ENCODE measurements at places on chromosomes 5 and 9.

DNA sequence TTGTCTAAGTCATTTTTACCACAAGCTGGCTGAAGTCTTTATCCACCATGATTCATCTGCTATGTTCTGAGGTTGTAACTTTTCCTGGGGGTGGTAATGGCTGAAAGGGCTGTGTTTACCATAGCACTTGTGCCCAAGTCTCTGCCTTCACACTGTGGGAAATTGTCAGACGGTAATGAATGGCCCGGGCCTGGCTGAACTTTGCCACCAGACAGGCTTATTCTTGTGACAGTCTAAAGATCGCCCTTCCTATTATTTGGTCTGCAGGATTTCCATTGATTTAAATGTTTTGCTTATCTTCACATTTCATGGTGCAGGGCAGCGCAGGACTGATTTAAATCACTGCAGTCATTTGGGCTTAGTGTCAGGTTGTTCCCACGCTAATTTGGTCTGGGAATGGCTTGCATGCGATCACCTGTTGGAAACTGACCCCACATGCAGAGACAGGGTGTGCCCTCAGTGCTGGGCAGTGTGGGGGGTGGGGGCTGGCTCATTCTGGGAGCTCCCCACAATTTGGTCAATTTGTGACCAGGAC, 109.3 kb upstream of the ICE1 start:
- DNase-seq: no peak

GRCh38 chr5:149902177-149902576, 42.4 kb downstream of the PDE6A start:
- DNase-seq: no peak

DNA sequence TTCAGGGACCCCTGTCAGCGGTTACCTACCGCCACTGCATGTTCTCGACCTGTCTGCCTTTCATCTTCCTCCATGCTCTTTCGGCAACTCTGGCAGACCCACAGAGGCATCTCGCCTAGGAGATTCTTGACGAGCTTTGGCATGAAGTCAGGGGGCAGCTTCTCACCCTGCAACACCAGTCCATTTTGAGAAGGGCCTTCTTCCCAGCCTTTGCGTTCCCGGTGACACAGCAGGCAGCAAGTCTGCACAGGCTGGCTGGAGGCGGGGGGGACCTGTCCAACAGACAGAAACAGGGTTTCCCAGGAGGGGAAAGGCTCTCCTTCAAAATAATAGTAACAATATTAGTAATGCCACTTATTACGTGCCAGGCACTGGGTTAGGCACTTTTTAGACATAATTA, 15.5 kb downstream of the FAM193B start:
- DNase-seq: no peak

GRCh38 chr9:126791406-126792230, 13.2 kb upstream of the ZBTB43 start:
- DNase-seq: no peak

GRCh38 chr5:9557696-9558095, 11.8 kb upstream of the SEMA5A start:
- DNase-seq: no peak

DNA sequence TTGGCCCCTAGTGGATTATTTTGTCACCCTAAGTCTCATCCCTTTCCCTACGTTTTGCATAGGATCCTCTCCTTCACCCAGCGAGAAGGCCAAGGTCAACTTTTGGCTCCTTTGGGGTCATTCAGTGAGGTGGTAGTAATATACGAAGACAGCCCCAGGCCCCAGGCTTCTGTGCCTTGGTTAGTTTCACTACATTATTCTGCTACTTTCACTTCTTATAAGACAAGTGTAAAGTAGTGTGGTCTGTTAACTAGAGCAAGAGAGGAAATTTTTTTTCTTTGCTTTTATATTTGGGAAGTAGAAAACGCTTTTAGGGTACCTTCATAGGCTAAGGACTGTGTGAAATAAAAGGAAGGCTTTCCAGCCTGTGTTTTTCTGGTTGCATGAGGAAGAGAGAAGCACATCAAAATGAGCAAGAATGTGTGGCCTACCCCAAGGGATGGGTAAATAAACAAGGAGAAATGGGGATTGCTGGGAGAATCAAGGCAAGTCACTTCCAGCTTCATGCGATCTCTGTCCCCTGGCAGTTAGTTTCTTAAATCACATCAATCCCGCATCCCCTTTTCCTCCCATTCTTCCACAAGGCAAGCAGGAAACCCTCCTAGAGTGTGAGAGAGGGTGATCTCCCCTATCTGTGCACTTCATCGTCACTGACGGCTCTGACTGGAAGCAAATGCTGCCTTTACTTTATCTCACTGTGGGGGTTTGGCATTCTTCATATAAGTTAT, 677.0 kb upstream of the WWC1 start:
- DNase-seq: no peak

DNA sequence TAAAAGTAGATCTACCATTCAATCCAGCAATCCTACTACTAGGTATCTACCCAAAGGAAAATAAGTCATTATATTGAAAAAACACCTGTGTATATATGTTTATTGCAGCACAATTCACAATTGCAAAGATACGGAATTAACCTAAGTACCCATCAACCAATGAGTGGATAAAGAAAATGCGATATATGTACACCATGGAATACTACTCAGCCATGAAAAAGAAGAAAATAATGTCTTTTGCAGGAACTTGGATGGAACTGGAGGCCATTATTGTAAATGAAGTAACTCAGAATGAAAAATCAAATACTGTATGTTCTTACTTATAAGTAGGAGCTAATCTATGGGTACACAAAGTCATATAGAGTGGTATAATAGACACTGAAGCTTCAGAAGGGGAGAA, 63.4 kb upstream of the PITX1 start:
- no peak for DNase-seq

DNA sequence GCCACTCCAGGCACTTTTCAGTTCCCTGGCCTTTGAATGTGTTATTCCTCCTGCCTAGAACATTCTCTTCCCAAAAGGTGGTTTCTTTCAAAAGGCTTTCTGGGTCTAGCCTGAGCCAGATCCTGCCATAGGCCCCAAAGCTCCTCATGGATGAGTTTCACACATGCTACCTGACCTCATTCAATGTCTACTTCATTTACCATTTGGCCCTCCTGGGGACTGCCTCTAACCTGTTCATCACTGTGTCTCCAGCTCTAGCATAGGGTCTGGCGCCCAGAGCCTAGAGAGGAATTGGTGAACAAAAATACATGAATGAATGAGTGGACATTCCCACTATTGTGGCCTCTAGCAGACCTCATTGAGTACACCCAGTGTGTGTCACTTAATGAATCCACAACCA, 5.4 kb upstream of the P4HA2 start:
- DNase-seq: no peak

DNA sequence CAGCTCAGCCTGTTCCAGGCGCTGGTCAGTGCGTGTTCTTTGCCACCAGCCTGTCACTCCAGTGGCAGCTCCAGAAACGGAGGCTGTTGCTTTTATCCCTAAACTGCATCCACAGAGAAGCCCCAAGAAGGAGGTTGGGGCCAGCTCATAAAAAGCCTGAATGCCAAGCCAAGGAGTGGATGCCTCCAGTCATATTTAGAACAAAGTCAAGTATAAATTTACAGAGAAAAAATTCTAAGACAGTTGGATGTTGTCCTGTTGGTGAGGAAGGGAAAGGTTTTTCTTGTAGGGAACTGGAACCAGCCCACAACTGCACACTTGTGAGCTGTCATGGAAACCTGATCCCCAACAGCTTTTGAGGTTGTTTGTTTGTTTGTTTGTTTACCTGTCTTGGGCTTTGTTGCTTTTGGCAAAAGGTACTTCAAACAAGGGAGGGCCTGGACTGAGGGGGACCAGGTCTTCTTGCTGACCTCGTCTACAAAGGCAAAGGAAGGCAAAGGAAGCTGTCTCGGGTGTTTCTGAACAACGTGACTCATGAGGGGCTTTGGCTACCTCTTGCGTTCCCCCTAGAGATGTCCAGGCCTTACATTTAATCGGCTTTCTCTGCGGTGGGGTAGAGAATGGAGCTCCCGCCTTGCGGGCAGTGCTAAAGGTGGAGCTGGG, 36.7 kb downstream of the OLFML2A start:
- no peak for DNase-seq

DNA sequence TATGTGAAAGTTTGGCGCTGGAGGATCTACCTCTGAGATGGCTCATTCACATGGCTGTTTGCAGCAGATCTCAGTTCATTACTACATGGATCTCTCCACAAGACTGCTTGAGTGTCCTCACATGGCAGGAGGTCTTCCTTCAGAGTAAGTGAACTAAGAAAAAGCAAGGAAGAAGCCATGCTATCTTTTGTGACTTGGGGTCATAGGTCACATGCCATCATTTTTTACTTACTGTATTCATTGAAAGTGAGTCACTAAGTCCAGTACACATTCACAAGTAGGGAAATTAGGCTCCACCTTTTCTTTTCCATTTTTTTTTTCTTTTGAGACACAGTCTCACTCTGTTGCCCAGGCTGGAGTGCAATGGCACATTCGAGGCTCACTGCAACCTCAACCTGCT, 8.7 kb upstream of the CDKN2AIPNL start:
- no peak for DNase-seq

DNA sequence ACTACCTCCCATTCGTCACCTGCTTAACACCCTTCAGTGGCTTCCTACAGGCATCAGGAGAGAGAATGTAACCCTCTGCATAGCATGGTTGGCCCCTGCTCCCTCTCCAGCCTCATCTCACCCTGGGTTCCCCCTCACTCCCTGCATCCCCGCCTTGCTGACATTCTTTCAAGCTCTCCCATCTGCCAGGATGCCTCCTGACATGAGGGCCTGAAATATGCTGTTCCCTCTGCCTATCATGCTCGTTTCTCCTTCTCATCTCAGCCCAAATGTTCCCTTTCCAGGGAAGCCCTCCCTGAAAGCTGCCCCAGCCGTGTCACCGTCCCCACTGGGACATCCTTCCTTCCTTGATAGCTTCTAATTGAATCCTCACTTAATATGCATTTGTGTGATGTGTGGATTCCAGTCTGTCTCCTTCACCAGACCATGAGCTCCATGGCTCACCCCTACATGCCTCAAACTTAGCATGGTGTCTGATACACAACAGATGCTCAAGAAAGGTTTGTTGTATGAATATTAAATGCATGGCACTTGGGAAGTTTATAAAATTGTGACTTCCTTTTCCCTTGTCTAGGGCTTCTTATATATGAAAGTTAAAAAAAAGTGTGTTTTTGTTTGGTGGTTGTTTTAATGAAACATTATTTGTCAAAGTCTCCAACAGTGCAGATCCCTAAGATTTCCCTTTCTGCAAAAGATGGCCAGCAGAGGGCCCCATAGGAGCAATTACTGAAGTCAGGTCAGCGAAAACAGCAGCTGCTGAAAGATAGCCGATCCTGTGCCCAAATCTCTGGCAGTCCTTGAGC, 7.3 kb upstream of the C5orf58 start:
- DNase-seq: peak; percentile 66

DNA sequence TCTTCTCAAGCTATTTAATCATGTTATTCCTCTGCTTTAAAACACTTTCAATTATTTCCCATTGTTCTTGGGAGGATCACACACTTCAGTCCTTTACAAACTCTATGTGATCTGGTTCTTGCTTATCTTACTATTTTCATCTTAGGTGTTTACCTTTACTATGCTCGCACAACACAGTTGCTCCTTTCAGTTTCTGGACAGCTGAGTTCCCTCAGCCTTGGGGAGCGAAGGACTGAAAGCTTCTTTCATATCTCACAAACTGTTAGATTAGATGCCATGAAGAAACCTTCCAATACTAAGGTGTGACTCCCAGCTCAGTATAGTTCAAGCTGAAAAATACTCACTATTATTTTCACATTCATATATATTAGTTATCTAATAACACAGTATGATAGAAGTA, 117.9 kb downstream of the CDC42SE2 start:
- DNase-seq: no peak

DNA sequence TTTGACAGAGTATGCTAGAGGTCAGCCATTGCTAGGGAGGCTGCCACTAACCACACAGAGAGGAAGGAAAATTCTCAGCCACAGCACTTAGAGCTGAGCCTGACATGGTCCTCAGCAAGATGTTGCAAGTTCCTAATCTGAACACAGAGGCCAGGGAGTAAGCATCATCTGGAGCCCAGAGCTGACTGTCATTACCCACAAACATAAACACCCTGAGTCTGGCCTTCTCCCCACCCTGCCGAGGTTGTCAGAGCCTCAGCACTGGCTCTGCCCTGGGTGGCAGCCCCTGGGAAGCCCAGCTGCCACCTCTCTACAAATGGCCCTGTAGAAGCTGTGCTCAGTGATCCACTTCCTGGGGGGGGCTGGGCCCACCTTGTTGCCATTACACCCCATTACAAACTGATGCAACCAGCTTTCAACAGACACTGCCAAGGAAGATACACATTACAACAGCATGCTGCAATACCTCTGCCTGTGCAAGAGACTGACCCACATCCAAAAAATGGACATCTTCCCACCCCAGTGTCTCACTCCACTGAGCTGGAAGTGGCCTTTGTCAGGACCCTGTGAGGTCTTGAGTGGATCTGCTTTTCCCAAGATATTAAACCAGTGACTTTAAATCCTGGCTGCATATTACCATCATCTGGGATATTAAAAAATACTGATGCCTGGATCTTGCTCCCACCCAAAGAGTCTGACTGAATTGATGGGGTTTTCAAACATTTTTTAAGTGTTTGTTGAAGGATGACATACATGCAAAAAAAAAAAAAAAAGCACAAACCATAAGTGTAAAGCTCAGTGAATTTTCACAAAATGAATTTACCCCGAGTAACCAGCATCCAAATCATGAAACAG, 33.0 kb downstream of the IRF1 start:
- no peak for DNase-seq

- DNase-seq: no peak
These were observed 3.4 kb upstream of the RNF183 start for GRCh38 chr9:113306566-113306965.

DNA sequence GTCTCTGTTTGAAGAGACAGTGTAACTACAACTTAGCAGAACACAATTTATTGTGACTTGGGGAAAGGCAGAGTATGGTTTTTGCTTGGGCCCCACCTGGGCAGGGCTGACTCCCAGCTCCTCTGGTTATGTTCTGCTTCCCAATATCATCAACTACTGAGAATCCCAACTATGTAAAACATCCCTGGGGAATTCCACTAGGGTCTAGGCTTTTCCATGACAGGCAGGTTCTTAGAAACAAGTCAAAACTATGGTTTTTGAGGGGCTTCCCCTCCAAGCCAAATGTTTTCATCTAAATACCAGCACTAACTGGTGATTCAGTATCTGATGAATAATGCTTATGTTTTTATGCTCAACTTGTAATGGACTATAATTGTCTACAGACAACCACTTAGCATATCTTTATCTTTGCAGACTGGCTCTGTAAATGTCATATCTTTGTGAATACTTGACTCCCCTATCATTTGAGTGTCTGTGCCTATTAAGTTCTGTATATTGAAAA, 409.5 kb downstream of the PDE4D start:
- no peak for DNase-seq

DNA sequence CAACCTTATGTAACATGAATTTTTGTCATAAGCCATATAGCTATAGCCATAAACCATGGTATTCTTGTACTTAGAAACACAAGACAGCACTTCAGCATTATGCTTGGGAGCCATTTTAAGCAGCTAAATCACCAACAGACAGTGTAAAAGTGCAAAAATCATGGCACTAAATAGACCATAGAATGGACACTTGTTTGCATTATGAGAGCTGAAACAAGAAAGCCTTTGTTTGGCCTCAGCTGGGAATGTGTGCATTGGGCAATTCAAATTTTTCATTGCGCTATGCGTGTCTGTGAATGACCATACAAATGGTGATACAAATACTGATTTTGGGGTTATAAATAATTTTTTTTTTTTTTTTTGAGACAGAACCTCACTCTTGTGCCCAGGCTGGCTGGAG, 23.7 kb downstream of the KDM4C start:
- no peak for DNase-seq

Data from stimulated activated CD4-positive, alpha-beta T cell treated with anti-CD3 and anti-CD28 coated beads, Interleukin-15, amount 100 ng/mL, for 48 hours (primary cell).